NCI-H1092 (cell line): ENCODE measurements at places on chromosomes 13 and 19.

DNA sequence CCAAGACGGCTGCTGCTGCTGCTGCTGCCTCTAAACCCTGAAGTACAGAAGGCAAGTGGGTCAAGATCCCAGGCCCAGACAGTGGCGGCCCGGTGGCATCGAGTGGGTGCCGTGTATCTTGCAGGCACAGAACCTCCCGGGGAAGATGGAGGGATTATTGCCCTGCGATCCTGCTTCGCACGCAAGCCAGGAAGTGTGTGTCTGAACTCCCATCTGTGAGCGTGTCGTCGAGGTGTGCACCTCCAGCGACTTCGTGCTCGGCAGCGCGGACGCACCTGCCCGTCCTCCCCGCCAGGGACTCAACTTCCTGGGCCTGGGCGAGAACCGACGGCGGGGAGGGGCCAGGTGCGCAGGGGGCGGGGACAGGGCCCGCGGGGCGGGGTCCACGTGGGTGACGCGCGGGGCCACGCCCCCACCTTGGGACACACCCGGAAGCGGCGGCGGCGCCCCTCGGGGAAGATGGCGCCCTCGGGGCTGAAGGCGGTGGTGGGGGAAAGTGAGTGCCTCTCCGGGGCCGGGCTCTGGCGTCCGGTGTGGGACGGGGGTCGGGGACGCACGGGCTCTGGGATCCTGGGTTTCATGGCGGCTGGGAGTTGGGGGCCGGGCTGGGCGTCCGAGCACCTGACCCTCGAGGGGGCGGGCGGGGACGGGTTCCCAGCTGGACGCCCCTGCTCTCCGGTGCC, at the start of gene STXBP2:
Gene STXBP2, plus strand, starts transcription at position 420 of the 683 bp plus-strand sequence. Its CDS starts 40 bp downstream, at position 460.
- no peak for DNase-seq

DNA sequence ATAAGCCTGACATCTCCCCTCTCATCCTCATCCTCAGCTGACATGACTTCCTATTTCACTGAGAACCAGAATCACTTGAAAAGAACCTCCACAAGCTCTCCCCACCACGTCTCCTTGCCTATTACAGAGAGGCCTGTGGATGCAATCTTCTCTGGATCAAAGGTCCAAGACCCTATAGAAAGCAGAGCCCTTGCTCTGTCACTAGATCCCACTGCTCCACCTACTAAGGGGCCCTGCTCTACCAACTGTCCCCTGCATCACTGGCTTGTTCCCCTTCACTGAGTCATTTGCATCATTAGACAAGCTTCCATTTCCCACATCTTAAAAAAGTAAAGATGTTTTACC, 40.8 kb downstream of the RCBTB2 start:
- no peak for DNase-seq

DNA sequence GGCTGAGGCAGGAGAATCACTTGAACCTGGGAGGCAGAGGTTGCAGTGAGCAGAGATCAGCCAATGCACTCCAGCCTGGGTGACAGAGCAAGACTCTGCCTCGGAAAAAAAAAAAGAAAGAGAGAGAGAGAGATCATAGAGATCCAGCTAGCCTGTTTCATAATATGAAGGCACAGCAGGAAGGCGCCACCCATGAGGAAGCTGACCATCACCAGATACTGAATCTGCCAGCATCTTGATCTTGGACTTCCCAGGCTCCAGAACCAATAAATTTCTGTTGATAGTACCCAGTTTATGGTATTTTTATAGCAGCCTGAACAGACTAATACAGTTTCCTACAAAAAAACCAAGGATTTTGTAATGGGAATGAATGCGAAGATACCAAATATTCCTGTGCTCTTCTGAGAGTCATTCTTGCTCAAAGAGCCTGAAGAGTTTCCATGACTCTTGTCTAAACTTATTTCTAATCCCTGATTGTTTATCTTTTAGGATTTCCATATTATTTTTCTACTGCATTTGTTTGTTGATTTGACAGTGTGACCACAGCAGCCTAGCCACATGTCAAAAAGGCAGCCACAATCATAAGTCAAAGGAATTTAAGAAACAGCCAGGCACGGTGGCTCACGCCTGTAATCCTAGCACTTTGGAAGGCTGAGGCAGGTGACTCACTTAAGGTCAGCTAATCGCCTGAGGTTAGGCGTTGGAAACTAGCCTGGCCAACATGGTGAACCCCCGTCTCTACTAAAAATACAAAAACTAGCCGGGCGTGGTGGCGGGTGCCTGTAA, 37.7 kb upstream of the PDCD5 start:
- DNase-seq: no peak

DNA sequence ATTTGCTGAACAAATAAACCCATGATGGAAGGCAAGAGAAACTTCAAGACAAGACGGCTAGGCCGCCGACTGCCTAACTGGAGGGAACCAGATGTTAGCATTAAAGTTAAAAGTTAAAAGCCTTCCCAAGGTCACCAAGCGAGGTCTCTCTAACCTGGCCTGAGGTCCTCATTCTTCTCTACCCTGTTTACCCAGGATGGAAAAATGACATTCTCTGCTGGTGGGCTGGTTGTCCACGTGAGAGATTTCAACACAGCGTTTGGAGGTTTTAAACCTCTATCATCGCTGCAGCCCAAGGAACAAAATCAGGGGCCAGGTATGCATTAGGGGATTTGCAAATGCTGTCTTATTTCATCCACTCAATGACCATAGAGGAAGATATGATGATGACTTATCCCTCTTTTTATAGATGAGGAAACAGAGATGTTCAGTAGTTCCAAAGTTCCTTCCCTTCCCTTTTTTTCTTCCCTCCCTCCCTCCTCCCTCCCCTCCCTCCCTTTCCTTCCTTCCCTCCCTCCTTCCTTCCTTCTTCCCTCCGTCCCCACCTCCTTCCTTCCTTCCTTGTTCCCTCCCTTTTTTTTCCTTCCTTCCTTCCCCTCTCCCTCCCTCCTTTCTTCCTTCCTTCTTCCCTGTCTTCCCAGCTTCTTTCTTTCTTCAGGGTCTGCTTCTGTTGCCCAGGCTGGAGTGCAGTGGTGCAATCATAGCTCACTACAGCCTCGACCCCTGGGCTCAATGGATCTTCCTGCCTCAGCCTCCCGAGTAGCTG, 79.7 kb downstream of the INSR start:
- no peak for DNase-seq

DNA sequence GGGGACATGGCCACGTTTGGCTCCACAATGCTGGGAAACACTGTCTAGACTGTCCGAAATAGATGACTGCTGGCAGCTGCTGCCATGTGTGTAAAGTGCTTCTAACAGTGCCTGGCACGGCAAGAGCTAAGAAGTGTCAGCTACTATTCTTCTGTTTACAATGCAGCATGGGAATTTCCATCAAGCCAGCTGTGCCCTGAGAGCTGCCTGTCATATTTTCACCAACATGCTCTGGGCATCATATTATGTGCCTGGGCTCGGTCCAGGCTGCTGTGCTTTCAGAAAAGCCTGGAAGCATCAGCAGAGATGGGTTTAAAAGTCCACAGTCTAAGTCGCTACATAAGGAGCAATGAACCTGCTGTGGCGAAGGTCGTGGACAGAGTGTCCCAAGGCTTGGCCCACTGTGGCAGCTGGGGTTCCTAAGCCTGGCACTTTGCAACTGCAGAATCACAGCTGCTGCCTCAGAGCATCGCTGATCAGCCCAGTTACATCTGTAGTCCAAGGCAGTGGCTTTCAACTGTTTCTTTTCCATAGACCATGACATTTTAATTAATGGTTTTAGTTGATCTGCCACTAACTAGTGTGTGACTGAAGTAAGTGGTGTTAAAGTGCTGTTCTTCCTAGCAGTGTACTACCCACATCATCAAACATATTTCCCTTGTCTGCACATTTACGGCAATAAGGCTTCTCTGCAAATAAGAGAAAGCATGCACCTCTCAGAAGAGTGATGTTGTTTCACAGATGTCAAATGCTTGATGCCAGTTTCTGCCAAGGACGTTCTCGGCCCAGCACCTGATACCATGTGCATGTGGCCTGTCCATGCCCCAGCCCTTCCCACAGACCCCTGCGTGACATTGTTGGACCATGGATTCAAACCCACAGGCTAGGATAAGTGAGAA, 95.7 kb upstream of the C1QTNF9B start:
- DNase-seq: no peak
